ENCODE measurements at places on chromosomes 12 and 14.

- DNase-seq, result no peak
- H3K36me3 ChIP-seq, result no peaks in the 10 kb centered on the region
- H3K4me3 ChIP-seq, result no peak overlapping the region
- H3K27me3 ChIP-seq, result no peaks in the 10 kb centered on the region
Measured at GRCh38 chr14:99570544-99571302, 33.3 kb downstream of the CCDC85C start.

GRCh38 chr14:66003082-66003730 is 483.0 kb upstream of the CCDC196 start:
- no peaks in the 10 kb centered on the region for H3K4me1 ChIP-seq
- H3K27me3 ChIP-seq, result no peaks in the 10 kb centered on the region
- no peak overlapping the region for H3K27ac ChIP-seq
- H3K4me3 ChIP-seq, result no peak overlapping the region

- H3K4me3 ChIP-seq, result no peak overlapping the region
- H3K27ac ChIP-seq, result no peak overlapping the region
- no peaks in the 10 kb centered on the region for H3K4me1 ChIP-seq
- H3K27me3 ChIP-seq, result no peaks in the 10 kb centered on the region
- DNase-seq, result no peak
Measured at GRCh38 chr12:109014984-109015765, 5.7 kb downstream of the SVOP start.

DNA sequence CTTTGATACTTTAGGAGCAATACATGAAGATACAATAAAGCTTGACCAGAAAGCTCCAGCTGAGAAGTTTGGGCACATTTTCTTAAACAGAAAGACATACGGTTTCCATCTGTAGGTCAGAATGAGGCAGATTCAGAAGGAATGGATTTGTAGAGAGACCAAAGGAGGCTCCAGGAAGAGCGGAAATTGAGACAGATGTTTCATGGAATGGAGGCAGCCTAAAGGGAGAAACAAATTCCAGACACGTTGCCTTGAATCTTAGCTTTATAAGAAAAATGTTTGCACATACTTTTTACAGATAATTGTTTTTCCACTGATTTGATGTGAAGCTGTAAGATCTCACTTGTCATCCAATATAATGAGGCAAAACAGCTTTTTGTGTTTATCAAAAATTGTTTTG is 24.8 kb downstream of the EPYC start:
- no peak overlapping the region for H3K4me3 ChIP-seq
- H3K27ac ChIP-seq, result no peak overlapping the region
- no peaks in the 10 kb centered on the region for H3K36me3 ChIP-seq
- H3K4me1 ChIP-seq, result no peaks in the 10 kb centered on the region
- DNase-seq, result no peak
